Activated T-helper 1 cell treated with anti-CD3 and anti-CD28 coated beads, Interleukin-2, amount 50 U/mL, for 16 hours (primary cell): ENCODE measurements at places on chromosomes 1 and 21.

DNA sequence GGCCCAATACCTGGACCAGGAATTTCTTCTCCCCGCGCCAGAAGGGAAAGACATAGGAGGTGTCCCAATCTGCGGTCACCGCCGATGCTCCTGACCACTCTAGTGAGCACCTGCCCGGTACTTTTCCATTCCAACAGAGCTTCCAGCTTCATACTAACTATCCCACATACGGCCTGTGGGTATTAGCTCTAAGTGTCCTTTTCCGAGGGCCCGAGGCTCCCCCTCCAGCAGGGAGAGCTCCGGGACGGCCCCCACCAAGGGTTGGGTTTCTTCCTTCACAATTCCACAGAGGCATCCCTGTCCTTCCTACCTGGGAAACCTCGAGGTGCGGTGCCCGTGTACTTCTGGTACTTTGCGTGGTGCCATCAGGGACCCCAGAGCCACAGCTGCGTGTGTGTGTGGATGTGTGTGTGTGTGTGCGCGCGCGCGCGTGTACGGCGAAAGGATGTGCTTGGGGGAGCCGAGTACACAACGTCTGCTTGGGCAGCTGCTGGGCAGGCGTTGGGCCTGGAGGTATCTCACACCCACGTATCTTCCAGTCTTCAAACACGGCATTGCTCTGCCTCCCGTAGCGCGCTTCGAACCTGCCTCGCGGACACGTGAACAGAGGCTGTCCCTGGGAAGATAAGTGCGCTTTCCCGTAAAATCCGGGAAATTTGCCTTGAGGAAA lies 2.4 kb upstream of the SIM2 start:
- DNase-seq: no peak

DNA sequence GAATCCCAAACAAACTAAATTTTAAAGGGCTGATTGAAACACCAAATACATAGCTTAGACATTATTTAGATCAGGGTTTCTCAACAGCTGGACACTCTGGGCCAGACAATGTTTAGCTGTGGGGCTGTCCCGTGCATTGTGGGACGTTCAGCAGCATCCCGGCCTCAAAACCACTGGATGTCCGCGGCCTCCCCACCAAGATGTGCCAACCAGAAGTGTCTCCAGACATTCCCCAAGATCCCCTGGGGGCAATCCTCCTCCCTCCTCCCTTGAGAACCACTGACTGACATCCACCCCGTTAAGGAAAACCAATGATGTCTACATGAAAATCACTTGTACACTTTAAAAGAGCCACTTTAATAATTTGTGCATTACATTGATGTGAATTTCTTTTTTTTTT lies 38.4 kb downstream of the CLSTN1 start:
- DNase-seq: no peak

DNA sequence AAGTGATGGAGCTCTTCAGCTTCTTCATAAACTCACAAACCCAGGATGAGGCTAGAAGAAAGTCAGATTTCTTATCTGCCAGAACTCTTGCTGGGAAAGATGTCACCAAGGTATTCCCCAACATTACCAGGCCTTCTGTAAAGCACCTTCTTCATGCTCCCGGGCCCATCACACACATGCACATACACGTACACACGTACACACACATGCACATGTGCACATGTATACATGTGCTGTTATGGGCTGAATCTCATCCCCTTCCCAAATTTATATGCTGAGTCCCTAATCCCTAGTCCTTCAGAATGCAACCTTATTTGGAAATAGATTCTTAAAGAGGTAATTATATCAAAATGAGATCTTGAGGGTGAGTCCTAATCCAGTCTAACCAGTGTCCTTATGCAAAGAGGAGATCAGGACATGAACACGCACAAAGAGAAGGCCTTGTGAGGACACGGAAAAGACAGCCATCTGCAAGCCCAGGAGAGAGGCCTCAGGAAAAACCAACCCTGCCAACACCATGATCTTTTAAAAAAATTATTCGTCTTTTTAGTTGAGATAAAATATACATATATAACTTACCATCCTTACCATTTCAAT lies 76.4 kb upstream of the LYST start:
- no peak for DNase-seq

DNA sequence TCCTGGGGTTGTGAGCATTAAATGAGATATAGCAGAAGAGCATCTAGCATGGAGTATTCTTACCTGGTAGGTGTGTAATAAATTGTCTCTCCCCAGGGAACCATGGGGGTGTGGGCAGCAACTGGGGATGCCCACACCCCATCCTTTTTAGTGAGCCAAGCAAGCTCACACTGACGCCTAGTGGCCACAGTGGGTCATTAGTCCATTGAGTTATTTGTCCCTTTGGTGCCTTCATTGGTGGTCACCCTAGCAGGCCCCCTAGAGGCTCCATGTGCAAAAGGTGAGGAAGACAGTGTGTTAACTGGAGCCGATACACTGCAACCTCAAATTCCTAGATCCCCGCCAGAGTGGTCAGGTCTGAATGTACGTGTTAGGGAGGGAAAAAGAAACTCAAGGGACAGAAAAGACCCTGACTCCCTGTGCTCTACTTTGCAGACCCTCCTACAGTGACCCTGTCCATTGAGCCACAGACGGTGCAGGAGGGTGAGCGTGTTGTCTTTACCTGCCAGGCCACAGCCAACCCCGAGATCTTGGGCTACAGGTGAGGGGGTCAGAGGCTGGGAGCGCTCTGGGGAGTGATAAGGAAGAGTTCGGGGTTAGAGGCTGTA lies 93.3 kb upstream of the CD1D start:
- no peak for DNase-seq

DNA sequence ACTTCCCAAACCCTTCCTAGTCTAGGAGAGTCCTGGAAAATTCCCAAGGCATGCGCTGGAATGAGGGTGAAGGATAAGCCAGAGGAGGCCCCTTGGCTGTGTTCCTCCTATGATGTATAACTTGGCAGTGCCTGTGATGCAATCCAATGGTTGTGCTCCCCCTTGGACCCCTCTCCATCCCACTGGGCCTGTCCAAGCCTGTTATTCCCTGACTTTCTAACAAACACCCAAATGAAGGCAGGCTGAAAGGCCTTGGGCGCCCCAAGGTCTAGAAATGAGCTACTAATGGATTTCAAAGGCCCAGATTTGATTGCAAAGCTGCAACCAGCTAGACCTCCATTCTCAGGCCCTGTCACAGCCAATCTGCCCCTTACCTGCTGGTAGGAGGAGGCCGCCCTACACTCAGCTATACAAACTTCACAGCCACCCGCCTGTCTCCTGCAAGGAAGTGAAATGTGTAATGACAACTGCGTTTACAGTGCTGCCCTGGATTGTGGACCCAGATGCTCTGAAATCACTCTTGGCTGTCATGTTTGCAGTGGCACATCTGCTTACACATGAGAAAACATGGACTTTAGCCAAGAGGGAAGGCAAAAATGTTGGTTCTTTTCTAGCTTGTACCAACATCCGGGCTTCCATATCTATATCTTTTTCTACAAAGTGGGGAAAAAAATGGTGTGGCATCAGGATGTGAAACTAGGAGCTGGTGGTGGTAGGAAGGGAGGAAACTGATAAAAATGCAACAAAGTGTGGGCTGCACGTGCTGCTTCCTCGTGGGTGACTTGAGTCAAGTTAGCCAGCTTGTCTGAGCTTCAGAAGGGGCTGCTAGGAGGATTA lies 130.4 kb downstream of the TRABD2B start:
- DNase-seq: no peak

- no peak for DNase-seq
These were observed 340.9 kb downstream of the MATN1 start for GRCh38 chr1:30382496-30382895.

DNA sequence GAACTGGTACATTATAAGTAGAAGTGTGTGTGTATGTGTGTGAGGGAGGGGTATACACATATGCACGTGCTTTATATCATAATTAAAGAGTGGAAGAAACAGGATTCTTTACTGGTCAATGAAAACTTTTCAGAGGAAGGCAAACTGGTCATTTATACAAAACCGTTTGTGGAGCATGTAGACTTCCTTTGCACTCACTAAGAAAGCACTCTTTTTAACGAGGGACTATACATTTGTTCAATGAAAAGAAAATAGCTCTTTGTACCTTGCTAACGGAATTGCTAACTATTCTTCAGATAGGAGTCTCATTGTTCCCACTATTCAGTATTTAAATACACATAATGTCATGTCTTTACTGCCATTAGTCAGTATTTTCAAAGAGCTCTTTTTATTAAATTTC lies 219.3 kb downstream of the ST6GALNAC3 start:
- no peak for DNase-seq

GRCh38 chr1:221840511-221841243 lies 98.8 kb upstream of the DUSP10 start:
- DNase-seq: no peak

DNA sequence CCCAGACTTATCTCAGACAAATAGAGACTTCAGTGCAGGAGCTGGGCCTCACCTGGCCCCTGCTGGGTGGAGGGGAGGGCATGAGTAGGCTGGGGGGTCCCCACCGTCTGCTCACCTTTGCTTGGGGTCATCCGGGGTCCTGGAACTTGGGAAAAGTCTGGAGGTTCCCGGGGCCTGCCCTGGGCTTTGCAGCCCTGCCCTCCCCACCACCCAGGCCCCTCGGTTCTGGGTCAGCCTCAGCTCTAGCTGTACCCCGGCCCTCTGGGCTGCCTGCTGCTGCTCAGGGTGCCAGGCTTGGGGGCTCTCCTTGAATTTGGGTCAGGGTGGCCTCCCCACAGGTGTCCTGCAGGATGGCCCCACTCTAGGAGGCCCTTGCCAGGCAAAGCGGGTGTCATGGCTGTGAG lies 2.4 kb upstream of the TMEM52 start:
- no peak for DNase-seq

- DNase-seq: no peak
These were observed 176.3 kb upstream of the ZNHIT6 start for GRCh38 chr1:85884372-85885035.

DNA sequence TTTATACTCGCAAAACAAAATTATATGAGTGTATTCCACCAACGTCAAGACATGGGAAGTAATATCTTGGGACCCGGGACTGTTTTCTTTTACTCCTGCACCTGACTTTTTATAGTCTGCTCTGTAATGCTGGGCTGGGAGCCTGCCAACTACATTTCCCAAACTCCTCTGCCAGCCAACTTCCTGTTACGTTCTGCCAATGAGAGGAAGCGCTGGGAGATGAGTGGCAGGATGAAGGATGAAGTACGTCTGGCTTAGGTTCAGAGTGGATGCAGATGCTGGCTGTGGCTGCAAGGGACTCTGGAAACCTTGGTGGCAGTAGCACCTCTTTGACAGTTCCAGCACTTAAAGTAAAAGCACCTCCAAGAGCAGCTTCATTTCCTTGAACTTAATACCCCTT lies 59.6 kb downstream of the USP24 start:
- DNase-seq: no peak

DNA sequence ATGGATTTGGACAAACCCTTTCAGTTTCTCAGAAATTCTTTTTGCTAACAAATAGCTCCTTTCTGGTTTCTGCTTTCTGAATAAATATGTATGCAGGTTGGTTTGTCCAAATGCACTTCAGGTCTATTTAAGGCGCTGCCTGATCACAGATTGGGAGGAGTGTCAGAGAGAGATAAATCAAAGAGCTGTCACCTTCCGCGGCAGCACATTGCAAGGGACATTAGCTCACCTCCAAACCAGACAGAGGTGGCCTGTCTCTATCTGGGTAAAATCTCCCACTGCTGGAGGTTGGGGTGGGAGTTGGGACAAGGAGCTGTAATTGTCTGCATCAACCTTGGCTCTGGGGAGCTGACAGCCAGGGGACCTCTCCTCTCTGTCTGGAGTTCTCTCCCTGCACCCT lies 25.2 kb downstream of the PRAMEF20 start:
- DNase-seq: no peak

- no peak for DNase-seq
These were observed 5.8 kb upstream of the EPHA8 start for GRCh38 chr1:22557341-22557950.

- DNase-seq: no peak
These were observed 25.6 kb upstream of the ZNF436 start for GRCh38 chr1:23395154-23395724.

DNA sequence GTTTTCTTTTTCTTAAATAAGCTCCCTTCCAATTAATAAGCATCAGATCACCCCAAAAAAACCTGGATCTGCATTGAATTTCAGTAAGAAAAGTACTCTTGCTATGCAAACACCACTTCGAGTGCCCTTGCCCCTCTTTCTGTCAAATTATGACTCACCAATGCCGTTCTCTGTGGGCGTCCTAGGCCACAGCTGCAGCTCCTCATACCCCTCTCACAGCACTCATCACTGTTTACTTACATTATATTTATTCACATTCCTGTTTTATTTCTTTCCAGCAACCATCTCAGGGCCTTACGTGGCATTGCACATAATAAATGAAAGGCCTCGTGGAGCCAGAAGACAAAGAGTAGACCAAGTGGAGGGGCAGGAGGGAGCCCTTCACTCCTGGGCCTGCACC lies 99.1 kb upstream of the CTTNBP2NL start:
- no peak for DNase-seq

DNA sequence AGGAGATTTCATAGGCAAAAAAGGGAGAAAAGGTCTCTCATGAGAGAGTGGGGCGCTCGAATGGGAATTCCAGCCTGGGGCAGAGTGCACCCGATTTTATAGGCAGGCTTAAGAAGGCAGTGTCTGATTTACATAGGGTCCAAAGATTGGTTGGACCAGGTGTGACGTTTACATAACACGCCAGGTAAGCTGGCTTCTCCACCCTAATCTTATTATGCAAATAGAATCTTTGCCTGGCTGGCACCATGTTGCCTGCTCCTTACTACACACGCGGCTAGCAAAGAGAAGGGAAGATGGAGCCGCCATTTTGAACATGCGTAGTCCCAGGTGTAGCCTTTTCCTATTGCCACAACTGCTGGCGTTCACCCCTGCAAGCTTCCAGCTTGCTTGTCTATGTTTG lies 103.7 kb downstream of the SLC16A1 start:
- DNase-seq: no peak

DNA sequence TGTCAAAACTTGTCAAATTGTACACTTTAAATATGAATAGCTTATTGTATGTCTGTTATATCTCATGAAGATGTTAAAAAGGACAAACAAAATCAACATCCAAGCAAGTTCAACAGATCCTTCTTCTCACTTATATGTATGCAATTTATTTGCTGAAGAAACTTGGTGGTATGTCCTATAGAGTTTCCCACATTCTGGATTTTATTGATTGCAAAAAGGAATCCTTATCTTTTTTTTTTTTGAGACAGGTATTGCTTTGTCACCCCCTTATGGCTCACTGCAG lies 5.6 kb upstream of the RABGAP1L start:
- DNase-seq: no peak

- DNase-seq: no peak
These were observed 8.6 kb upstream of the IL20 start for GRCh38 chr1:206856674-206857464.

GRCh38 chr1:187763976-187764375 lies 935.2 kb downstream of the PLA2G4A start:
- DNase-seq: no peak

- DNase-seq: no peak
These were observed 339.0 kb downstream of the RWDD3 start for GRCh38 chr1:95572962-95573361.

DNA sequence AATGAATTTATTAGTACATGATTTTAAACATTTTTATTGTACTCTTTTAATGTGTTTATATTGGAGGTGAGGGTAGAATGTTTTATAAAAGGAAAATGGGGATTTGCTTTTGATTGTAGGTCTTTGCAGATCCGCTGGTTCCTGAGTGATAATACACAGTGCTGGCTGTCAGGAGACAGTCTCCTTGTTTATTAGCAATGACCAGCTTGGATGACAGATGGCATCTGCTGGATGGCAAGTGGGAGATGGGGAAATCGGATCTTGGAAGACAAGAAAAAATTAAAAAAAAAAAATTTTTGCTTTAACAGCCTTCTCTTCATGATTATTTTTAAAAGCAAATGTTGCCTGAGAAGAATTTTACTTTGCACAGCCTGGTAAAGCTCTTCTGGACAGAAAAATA lies 4.4 kb upstream of the PHTF1 start:
- no peak for DNase-seq

- no peak for DNase-seq
These were observed 11.9 kb downstream of the LHX4 start for GRCh38 chr1:180241716-180242544.
